AG10803 (cell line): ENCODE measurements at places on chromosomes 2 and 18.

- no peak for DNase-seq
Observed at GRCh38 chr2:29269095-29269764, 154.0 kb downstream of the CLIP4 start.

GRCh38 chr2:27973592-27973991 is 83.1 kb downstream of the BABAM2 start:
- no peak for DNase-seq

DNA sequence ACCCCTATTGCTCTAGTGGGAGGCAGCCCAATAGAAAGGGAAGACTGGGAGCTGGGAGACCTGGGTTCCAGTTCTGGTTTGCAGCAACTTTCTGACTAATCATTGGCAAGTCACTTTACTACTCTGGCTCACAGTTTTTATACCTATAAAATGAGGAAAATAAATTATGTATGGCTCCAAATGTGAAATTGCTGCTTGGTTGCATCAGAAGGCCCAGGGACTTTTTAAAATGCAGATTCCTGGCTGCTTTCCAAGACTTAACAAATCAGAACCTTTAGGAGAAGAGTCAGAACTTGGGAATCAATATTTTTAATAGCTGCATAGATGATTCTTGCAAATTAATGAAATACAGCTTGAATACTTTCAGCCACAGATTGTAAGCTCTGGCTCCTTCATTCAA is 943.9 kb downstream of the EPHA4 start:
- DNase-seq, result peak; percentile 2

DNA sequence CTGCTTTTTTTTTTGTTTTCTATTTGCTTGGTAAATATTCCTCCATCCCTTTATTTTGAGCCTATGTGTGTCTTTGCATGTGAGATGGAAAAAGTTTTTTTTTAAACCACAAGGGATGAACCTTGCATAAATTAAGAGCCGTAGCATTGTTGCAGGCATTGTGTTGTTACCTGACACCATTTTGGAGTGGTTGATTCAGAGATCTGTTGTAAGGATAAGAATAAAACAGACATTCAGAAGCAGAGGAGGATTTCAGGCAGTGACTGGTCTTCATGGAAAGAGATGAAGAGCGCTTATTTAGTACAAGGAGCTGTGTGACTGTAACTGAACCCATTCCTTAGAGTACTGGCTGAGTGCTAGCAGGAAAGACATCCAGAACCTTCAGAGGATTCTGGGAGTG is 101.2 kb downstream of the LTBP1 start:
- DNase-seq, result no peak

GRCh38 chr2:111250448-111251030 is 129.8 kb downstream of the BCL2L11 start:
- no peak for DNase-seq

DNA sequence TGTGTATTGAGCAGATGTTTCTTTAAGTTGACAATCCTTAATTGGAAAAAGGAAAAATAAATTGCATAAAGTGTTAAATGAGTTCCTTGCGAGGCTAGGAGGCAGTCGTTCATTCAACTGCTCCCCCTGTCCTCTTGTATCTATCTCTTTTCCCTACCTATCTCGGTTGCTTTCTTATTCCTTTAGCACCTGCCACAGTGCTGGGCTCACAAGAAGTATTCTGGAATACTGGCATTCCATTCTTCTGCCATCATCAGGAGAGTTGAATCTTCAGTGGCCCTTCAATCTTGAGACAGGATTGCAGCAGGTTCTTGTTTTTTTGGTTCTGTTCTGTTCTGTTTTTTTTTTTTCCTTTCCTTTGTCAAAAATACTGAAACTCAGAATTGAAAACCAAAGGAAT is 143.1 kb upstream of the AQP4 start:
- DNase-seq, result no peak

DNA sequence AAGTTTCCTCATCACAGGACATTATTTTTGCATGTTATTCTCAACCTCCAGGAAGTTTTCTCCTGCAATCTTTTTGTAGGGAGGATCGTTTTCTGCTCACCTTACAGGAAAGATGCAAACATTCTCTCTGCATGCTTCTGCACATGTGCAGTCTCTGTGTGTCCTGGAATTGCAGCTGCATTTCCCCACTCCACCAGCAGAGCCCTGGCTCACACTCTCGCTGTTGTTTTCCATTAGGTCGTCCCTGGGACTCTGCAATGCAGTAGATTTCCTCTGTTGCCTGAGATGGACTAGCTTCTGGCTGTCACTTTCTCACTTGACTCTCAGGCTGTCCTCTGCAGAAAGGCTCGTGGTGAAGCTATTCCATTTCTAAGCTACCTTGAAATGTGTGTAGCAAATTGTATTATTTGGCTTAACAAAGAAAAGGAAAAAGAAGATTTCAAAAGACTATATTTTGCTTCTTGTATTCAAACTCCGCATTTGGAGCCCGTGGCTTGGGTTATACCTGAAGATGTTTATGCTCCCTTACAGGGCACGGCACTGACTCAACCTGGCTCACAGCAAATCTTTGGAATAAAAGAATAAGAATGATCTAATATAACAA is 346.7 kb downstream of the RAD51AP2 start:
- peak; percentile 13 for DNase-seq

- DNase-seq, result no peak
Observed at GRCh38 chr2:144041612-144042011, 478.3 kb downstream of the ZEB2 start.

DNA sequence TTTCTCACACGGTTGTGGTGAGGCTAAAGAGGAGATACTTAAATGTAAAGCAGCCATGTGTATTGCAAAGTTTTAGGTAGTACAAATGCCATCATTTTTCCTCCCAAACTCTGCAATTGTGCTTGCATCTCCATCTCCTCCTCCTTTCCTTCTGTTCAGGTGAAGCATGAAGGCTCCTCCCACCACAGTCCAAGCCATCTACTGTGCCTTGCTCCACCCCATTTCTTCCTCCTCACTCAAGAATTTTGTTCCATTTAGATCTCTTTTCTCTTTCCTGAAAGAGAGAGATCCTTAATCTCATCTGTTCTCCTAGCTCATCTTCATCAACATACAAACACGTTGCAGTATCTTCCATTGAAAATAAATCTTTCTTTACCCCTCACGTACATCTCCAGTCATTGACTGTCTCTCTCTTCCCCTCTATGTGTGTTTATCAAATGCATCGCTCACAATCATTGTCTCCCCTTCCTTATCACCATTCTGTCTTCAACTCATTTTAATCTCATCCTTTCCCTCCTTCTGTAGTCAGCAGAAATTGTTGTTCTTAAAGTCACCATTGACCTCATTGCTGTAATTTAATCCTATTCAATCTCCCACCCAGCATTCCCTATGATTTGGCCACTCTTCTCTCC is 392.1 kb downstream of the RAD51AP2 start:
- DNase-seq, result no peak

- no peak for DNase-seq
Observed at GRCh38 chr2:17713291-17713690, 40.3 kb downstream of the SMC6 start.

DNA sequence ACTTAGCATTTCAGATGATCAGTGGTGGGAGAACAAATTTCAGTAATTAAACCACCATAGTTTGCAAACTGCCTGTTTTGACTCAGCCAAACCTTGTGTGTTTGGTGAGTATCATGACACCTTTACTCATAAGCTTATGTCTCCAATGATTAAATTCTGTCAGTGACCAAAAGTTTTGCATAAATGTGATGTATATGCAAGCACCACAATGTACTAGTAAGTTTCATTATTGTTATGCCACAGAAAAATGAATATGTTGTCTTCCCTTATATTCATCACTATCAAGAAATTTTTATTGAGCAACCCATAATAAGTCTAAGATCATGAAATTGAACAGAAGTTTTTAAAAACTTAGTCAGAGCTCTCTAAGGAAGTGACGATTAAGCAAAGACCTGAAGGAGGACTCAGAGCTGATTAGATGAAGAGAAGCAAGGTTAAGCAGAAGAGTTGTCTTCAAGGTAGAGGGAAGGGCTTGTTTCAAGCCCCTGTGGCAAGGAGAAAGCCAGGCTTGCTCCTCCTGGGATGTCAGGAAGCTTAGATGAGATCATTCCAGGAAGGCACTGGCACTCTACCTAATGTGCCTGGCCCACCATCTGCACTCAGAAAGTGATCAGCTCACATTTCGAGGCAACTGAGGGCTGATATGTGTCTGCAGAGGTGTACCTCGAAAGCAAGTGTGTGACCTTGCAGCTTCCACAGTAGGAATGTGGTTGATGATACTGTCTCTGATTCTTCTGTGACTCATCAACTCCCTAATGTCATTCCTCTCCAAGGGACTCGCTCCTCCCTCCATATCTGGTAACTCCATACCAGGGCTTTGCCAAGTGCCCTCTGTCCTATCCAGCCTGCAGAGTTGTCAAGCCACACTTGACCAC is 54.7 kb downstream of the KCTD18 start:
- peak; percentile 55 for DNase-seq

- DNase-seq, result peak; percentile 41
Observed at GRCh38 chr2:37780387-37780676, 108.9 kb upstream of the CDC42EP3 start.

DNA sequence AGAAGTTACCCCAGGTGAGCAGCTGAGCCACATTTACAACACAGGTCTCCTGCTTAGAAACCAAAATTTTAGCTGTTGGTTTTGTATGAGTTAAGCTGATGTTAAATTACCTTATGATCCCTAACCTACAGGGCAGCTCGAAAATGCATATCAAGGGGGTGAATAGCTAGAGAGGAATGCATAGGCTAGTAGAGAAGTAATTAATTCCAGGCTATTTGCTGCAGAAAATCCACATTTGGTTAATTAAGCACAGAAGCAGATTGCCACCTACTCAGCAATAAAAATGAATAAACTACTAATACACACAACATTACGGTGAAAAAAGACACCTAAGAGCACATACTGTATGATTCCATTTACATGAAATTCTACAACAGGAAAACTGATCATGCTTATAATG is 91.4 kb downstream of the OSBPL1A start:
- DNase-seq, result peak; percentile 35

- DNase-seq, result peak; percentile 98
Observed at GRCh38 chr2:219362524-219363164, 25.1 kb downstream of the DNPEP start.

GRCh38 chr2:108813732-108814131 is 27.2 kb downstream of the CCDC138 start:
- DNase-seq, result no peak

DNA sequence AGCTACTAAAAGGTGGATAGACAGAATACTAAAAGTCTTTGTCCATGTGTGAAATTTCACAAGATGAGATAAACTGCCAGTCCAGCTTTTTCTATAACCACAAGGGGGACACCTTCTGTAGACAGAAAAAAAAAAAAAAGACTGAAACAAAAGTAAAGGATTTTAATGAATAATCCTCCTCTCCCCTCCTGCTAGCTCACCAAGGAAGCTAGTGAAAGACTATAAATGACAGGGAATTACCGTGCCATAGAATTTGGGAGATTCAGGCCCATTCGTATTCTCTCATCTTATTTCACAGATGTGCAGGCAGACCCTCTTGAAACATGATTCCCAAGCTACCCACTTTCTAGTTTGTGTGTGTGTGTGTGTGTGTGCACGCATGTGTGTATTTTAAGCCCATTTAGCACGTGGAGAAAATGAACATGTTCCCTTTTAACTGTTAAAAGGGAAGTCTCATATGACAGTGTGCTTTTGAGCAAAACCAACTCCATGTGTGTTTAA is 36.3 kb upstream of the SLC8A1 start:
- DNase-seq, result peak; percentile 66

- DNase-seq, result peak; percentile 94
Observed at GRCh38 chr2:46871976-46872381, 43.6 kb downstream of the MCFD2 start.

- DNase-seq, result no peak
Observed at GRCh38 chr2:217852555-217853211, 150.1 kb downstream of the TNS1 start.

DNA sequence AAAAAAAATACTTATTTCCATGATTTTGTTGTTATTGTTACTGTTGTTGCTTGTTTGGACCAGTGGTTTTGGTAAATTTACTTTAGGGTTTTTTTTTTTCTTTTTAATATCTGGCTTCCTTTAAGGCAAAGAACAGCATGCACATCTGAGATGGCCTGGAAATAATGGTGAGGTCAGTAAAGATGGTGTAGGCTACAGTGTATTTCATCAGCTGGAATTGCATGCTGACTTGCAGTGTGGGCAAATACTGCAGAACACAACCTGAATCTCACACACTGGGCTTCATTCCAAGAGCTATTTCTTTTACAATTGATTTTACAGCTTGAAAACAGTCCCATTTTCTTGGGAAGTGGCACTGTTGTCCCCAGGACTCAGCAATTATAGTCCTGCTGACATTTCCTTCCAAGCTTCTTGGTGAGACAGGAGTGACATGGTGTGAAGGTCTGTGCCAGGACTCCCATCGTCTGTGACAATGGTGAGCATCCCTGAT is 376.1 kb upstream of the SOX11 start:
- no peak for DNase-seq
